ENCODE measurements at places on chromosomes 3 and 15.

GRCh38 chr3:194607592-194608389, 25.4 kb downstream of the TMEM44 start:
- H3K36me3 ChIP-seq, result peaks cover 36% of the 10 kb centered on the region
- no peaks in the 10 kb centered on the region for H3K27me3 ChIP-seq
- DNase-seq, result no peak
- H3K4me3 ChIP-seq, result no peak overlapping the region

DNA sequence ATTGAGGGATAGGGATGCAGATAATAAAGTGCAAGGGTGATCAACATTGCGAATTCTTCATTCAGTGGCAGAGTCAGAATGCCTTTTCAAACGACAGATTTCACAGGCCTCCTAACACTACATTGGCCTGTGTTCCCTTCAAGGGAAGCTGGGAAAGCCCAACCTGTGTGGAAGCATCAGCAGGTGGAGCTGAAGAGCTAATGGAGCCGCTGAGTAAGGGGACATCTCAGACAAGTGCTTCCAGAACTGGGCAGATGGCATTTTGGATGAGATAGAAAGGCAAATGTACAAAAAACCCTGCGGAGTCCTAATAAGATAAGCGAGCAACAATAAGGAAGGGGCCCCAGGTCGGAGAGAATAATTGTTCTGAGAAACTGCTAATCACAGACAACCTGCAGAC, 8.5 kb upstream of the SLC24A5 start:
- H3K27ac ChIP-seq, result no peak overlapping the region
- H3K4me1 ChIP-seq, result no peaks in the 10 kb centered on the region
- H3K27me3 ChIP-seq, result no peaks in the 10 kb centered on the region
- no peak for DNase-seq

DNA sequence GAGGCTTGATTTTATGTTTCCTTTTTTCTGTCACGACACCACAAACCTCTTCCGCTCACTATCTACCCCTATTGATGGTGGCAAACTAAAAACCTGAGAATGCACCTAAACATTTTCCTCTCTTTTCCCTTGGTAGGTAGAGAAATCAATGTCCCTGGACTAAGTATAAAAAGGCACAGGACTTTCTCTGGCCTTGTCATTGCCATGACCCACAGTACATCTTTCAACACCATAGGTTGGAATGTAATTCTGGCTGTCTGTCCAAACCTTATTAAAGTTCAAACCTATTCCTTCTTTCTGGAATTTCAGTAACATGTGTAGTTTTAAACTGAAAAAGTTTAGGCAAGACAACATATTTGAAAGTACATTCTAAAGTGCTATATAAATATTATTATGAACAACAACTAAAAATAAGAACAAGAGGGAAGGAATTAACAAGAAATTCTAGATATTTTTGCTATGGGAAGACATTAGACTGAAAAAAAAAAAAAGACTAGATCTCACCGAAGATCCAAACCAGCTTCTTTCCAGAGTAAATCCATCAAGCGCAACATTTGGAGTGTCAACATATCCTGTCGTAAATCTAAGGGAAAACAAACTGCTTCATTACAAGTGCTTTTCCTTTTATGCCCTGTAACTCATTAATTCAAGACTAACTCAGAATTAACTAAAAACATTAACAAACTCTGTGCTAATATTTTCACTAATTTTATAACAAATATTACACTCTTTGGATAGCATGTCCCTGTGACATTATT, 73.1 kb downstream of the FAIM start:
- no peak for DNase-seq
- no peaks in the 10 kb centered on the region for H3K27me3 ChIP-seq
- H3K4me3 ChIP-seq, result no peak overlapping the region

DNA sequence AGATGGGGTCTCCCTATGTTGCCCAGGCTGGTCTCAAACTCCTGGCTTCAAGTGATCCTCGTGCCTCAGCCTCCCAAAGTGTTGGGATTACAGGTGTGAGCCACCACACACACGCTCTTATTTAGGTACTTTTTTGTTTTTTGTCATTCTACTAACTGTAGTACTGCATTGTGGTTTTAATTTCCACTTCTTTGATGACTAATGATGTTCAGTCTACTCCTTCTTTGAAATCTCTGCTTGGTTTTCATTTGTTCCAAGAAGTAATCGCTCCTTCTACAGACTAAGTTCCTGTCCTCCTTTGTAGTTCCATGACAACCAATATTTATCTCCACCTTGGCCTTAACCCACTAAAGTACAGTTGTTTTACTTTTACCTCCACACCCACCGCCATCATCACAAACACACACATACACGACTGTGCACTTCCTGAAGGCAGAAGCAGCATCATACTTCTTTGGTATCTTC, 529 bp upstream of the DLEC1 start:
- H3K4me1 ChIP-seq, result no peaks in the 10 kb centered on the region
- peak overlapping the region; percentile 21 for H3K27ac ChIP-seq
- H3K27me3 ChIP-seq, result no peaks in the 10 kb centered on the region
- no peaks in the 10 kb centered on the region for H3K36me3 ChIP-seq
- no peak for DNase-seq

- peaks cover 74% of the 10 kb centered on the region for H3K4me1 ChIP-seq
- no peaks in the 10 kb centered on the region for H3K27me3 ChIP-seq
- H3K36me3 ChIP-seq, result no peaks in the 10 kb centered on the region
- H3K4me3 ChIP-seq, result no peak overlapping the region
These were observed 54.8 kb downstream of the ZBTB38 start for GRCh38 chr3:141422961-141423582.

DNA sequence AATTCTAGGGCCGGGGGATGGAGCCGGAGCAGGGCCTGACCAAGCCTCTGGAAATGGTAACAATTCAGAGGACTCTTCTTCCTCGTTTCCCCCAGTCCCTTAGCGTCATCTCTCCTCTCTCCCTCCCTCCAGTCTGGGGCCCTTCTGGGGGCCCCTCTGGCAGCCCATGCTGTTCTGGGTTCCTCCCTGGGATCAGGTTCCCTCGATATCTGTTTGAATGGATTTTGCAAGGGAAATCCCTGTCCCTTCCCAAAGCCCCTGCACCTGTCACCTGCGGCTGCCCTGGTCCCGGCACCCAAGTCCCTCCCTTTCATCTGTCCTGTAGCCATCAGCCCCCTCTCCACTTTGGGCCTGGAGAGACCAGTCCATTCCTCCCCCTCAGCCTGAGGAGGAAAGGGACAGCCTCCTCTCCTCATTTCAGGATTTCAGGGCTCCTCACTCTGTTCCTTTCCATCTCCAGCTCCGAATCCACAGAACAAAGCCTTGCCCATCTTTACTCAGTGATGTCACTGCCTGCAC, 1.7 kb upstream of the PLCB2 start:
- no peaks in the 10 kb centered on the region for H3K27me3 ChIP-seq
- no peaks in the 10 kb centered on the region for H3K36me3 ChIP-seq
- H3K27ac ChIP-seq, result no peak overlapping the region
- DNase-seq, result no peak

- H3K27me3 ChIP-seq, result no peaks in the 10 kb centered on the region
- DNase-seq, result no peak
- H3K27ac ChIP-seq, result no peak overlapping the region
These were observed 388.3 kb downstream of the MFSD1 start for GRCh38 chr3:159189994-159190669.
